Large intestine (tissue), 12 donors: ENCODE measurements at places on chromosomes 2 and 18. TPM values are rescaled to one million over a fixed set of nuclear protein-coding genes. Genes with fewer than 3 reads are reported as not detected.
A peak's percentile ranks its signal among the peaks of the same experiment; 100 is the strongest.

The RNF152 gene
- 3.2 TPM for polyA plus RNA-seq

The NMUR1 gene
- 1.8 TPM for polyA plus RNA-seq

The MAL gene
- polyA plus RNA-seq = 0.30 TPM

The DPP10 gene
- 17.3 TPM for polyA plus RNA-seq

The UNC80 gene
- 2.5 TPM for polyA plus RNA-seq

The SLC19A3 gene
- 80.8 TPM for polyA plus RNA-seq

The HRH4 gene
- 0.19 TPM for polyA plus RNA-seq

DNA sequence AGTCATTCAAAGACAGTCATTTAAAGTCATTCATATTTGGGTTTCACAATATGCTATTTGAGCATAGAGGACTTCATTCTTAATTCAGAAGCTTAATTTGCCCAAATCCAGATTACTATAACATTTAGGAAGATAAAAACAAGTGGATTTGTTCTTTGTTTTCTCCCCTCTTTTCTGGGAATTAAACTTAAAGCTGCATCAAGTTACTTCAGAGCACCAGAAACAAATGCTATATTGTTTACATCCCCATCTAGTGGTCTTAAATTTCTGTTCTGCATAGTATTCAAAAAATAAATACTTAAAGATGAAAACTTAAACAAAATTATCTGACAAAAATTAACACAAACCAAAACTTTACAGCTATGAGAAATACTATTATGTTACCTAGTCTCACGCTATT is 34.7 kb upstream of the MARCHF7 start:
- H3K27ac ChIP-seq = no peak overlapping the region
- H3K36me3 ChIP-seq = no peaks in the 10 kb centered on the region
- DNase-seq = no peak
- no peaks in the 10 kb centered on the region for H3K4me1 ChIP-seq

DNA sequence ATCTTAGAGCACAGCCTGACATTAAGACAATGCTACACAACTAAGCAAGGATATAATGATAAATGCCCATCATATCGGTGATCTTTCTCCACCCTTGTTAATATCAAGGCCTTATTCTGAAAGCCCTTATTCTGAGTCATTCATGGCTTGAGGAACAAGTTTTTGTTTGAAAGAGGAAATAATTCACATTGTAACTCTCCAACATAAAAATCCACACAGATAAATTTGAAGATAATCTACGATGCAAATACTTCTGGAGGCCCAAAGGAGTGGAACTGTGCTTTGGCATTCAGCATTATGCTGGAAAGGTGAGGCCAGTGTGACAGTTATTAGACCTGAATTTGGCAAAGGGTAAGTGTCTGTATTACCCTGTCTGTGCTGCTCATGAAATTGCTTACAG is 227.4 kb downstream of the MYO3B start:
- H3K4me1 ChIP-seq = no peaks in the 10 kb centered on the region
- DNase-seq = no peak
- no peak overlapping the region for H3K27ac ChIP-seq
- H3K36me3 ChIP-seq = no peaks in the 10 kb centered on the region
- peaks cover 6% of the 10 kb centered on the region for H3K27me3 ChIP-seq

- H3K27me3 ChIP-seq = peaks cover 27% of the 10 kb centered on the region
- no peak overlapping the region for H3K4me3 ChIP-seq
- peaks cover 12% of the 10 kb centered on the region for H3K4me1 ChIP-seq
- H3K27ac ChIP-seq = no peak overlapping the region
These were observed 6.5 kb downstream of the SPR start for GRCh38 chr2:72893594-72894319.

GRCh38 chr2:176567361-176567760 is 298.1 kb downstream of the MTX2 start:
- DNase-seq = no peak
- peaks cover 35% of the 10 kb centered on the region for H3K27me3 ChIP-seq
- no peak overlapping the region for H3K27ac ChIP-seq
- no peaks in the 10 kb centered on the region for H3K4me1 ChIP-seq
- H3K4me3 ChIP-seq = no peak overlapping the region
- H3K36me3 ChIP-seq = no peaks in the 10 kb centered on the region

DNA sequence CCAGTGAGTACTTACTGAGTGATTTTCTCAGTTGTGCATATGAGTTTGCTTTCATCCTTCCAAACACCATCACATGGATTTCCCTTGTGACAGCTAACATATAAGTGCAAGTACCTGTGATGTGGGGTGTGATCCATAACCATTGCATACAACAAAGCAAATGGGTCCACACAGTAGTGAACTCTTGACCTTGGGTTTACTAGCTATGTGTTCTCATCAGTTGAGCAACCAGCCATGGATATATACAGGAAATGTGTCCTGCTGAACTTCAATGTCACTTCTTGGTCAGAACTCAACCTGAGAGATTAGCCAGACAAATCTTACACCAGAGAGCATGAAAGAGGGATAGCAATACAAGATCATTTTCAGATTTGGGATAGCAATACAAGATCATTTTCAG is 420.9 kb upstream of the KCNH7 start:
- H3K4me1 ChIP-seq = no peaks in the 10 kb centered on the region
- no peaks in the 10 kb centered on the region for H3K36me3 ChIP-seq
- H3K4me3 ChIP-seq = no peak overlapping the region
- no peaks in the 10 kb centered on the region for H3K27me3 ChIP-seq

DNA sequence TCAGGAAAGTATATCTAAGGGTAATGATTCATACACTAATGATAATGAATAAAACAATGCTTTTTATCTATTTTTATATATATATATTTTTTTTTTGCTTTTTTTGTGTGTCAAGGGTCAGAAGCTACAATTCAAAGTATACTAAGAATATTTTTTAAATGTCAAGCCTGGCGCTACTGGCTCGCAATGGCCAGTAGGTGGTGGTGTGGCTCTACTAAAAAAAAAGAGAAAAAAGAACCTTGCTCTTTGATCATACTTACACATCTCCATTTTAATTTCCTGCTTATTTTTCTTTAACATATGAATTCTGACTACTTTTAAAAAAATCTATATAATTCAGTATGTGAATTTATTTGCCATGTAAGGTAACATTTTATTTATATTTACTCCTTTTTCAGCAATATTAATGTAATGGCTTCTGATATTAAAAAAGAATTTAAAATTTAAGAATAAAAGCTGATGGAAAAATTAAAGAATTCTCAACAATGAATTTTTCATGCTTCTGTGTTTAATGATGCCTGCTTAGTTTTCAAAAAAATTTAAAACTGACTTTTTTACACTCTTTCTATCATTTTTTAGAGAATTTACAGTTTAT is 232.9 kb downstream of the GULP1 start:
- peak; percentile 19 for DNase-seq
- no peak overlapping the region for H3K27ac ChIP-seq
- H3K4me1 ChIP-seq = no peaks in the 10 kb centered on the region
- no peak overlapping the region for H3K4me3 ChIP-seq

GRCh38 chr18:72848503-72849237 is 19.1 kb downstream of the NETO1 start:
- no peaks in the 10 kb centered on the region for H3K36me3 ChIP-seq
- H3K27ac ChIP-seq = no peak overlapping the region
- H3K27me3 ChIP-seq = no peaks in the 10 kb centered on the region
- H3K4me3 ChIP-seq = no peak overlapping the region
- no peaks in the 10 kb centered on the region for H3K4me1 ChIP-seq
- no peak for DNase-seq

DNA sequence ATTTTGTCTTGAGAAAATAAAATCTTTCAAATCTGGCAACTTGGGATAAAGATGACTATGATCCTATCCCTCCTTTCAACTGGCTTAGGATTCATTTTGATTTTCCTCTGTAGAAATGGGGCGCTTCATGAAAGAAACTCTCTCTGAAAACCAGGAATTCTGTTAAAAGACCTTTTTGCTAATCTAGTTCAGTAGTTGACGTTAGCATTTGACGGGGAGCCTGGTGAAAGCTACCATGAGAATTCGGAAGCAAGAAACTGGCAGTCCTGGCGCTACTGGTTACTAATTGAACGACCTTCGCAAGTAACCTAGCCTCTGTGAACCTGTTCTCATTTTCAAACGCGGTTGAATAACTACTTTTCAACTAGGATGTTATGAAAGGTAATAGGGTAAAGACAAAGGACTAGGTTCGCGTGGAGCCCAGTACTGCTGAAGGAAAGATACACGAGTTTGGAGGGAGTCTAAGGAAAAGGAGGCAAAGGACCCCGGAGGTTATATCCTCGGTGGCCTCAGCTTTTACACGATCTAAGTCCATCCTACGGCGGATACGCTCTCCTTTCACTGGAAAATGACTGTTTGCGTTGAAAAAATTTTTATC is 604 bp upstream of the STK11IP start:
- H3K36me3 ChIP-seq = peaks cover 6% of the 10 kb centered on the region
- H3K4me1 ChIP-seq = peaks cover 14% of the 10 kb centered on the region
- no peak for DNase-seq
- peak overlapping the region; percentile 94 for H3K27ac ChIP-seq
- peak overlapping the region; percentile 67 for H3K4me3 ChIP-seq

DNA sequence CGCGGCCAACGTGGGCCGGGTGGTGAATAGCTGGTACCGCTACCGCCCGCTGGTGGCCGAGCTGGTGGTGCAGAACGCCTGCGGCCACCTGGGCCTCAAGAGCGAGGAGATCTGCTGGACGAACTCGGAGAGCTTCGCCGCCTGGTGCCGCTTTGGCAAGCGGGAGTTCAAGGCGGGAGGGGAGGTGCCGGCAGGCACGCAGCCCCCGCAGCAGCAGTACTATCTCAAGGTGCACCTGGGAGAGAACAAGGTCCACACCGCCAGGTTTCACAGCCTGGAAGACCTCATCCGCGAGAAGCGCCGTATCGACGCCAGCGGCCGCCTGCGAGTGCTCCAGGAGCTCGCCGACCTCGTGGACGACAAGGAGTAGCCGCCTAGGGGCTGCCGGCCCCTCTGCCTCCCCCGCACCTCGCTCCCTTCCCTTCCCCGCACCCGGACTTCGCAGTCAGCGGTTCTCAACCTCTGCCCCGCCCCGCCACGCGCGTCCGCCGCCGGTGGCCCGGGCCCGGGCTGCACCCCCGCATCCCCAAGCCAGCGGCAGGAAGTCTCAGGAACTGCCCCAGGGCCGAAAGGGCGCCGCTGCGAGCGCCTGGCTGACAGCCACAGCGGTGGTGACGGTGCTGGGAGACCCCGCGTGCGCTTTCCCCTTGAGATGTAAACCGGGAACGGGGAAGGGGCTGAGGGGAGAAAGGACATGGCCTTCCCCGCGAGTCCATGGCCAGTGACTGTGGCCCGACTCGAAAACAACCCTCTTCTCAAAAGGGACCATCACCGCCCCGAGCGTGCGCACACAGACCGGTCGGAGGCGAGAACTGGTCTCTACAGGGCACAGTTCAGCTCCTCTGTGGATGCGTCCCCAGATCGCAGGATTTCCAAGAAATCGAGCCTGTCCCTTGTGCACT is 2.2 kb downstream of the LRATD1 start:
- peak overlapping the region; percentile 90 for H3K27ac ChIP-seq
- peak overlapping the region; percentile 94 for H3K4me3 ChIP-seq
- peak; percentile 93 for DNase-seq
- H3K36me3 ChIP-seq = no peaks in the 10 kb centered on the region

DNA sequence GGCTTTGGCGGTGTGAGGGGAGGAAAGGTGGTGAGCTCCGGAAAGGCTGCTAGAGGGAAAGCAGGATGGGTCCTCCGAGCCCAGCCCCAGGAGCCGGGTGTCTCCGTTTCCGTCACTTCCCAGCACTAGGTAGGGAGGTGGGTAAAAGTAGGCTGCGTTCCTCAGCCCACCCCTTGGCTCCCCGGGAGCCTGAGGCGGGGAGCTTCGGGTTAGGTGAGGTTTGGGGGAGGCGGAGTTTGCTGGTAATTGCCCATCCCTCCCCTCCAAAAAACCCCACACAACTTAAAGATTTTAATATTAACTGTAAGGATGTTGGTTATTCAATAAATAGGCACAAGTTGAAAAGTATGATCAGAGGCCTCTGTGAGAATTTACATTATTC is 552 bp upstream of the ATF2 start:
- H3K27me3 ChIP-seq = no peaks in the 10 kb centered on the region
- H3K4me1 ChIP-seq = no peaks in the 10 kb centered on the region
- no peak for DNase-seq
- H3K27ac ChIP-seq = peak overlapping the region; percentile 73
- H3K4me3 ChIP-seq = peak overlapping the region; percentile 77
- no peaks in the 10 kb centered on the region for H3K36me3 ChIP-seq

- no peaks in the 10 kb centered on the region for H3K4me1 ChIP-seq
- H3K4me3 ChIP-seq = peak overlapping the region; percentile 27
- H3K27ac ChIP-seq = no peak overlapping the region
- peak; percentile 67 for DNase-seq
- H3K36me3 ChIP-seq = no peaks in the 10 kb centered on the region
- H3K27me3 ChIP-seq = peaks cover 51% of the 10 kb centered on the region
These were observed 13.6 kb upstream of the ANKRD53 start for GRCh38 chr2:70964596-70965386.

DNA sequence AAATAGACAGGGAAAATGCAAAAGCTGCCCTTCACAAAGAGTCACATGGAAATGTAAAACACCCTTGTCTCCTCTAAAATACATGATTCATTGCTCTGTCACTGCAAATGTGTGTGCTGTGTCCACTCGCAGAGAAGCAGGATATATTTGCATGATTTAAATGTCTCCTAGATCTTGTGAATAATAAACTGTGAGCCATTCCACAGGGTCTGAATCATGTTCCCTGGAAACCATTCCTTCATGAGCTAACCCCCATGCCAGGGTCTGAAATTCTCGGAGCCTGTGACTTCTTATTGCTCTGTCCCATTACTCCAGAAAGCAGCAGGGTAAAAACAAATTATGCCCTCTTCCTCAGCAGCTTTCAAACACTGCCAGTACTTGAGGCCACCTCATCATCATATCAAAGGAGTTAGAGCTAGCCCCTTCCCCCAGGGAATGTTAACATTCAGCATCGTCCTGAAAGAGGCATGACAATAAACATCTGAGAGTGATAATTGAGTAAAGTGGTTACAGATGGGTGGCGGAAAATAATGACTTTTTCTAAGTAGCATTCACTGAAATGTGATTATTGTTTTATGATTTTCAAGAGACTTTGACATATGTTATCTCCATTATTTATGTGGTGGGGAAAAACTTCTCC is 11.7 kb upstream of the CNGA3 start:
- no peaks in the 10 kb centered on the region for H3K36me3 ChIP-seq
- no peak for DNase-seq
- no peaks in the 10 kb centered on the region for H3K4me1 ChIP-seq

- peaks cover 4% of the 10 kb centered on the region for H3K27me3 ChIP-seq
- DNase-seq = peak; percentile 69
- peak overlapping the region; percentile 43 for H3K27ac ChIP-seq
- no peak overlapping the region for H3K4me3 ChIP-seq
- no peaks in the 10 kb centered on the region for H3K36me3 ChIP-seq
These were observed 297.9 kb downstream of the EN1 start for GRCh38 chr2:118549503-118549902.

DNA sequence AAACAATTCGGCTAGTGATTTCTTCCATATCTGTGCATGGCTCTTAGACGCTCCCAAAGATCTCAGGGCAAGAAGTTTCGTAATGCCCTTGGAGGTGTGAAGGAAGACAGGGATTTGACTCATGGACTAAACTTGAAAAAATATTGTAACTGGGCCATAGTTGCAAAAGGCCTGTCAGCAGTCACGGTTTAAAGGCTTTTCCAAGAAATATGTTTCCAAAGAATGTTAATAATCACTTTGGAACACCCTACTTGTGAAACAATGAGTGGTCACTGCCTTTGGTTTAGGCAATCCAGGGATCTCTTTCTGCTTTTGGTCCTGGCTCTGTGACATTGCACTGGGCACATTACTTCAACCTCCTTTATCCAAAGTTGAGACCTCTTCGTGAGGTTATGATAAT is 102.5 kb upstream of the RASGRP3 start:
- no peaks in the 10 kb centered on the region for H3K27me3 ChIP-seq
- no peak for DNase-seq
- H3K36me3 ChIP-seq = no peaks in the 10 kb centered on the region
- H3K4me1 ChIP-seq = no peaks in the 10 kb centered on the region
- H3K27ac ChIP-seq = no peak overlapping the region
- no peak overlapping the region for H3K4me3 ChIP-seq
